ENCODE measurements at places on chromosomes 2 and 18. TPM values are rescaled to one million over a fixed set of nuclear protein-coding genes. Genes with fewer than 3 reads are reported as not detected.

DNA sequence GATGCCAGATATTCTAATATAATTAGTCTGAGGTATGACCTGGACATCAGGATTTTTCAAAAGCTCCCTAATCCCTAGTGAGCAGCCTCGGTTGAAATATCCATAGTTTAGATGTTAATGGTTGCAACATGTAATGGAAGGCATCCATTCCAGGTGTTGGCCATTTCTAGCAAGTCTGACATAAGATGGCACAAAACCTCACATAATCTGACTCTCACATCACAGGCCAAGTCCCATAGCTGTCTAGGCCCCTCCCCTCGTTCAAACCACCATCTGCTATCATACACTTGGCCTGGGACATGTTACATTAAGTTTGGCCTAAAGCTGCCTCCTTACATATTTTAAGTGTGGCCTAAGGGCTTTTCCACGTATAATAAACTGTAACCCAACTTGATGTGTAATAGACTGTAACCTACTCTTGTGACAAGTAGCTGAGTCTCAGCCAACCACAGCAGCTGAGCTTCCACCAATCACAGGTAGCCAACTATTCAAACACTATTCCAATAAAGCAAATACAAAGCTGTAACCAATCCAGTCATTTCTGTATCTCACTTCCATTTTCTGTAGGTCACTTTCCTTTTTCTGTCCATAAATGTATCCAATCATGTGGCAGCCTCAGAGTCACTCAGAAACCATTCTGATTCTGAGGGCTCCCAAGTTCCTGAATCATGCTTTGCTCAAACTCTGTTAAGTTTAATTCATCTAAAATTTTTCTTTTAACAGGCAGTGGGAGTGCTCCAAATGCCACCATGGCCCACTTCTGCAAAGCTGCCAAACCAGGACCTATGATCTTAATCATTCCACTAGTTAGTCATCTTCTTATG is 59.4 kb downstream of the ADD2 start:
- DNase-seq = no peak

GRCh38 chr18:48818329-48819254 is 132.2 kb downstream of the SMAD7 start:
- no peak for DNase-seq

GRCh38 chr2:44651974-44652373 is 289.5 kb upstream of the SIX3 start:
- DNase-seq = no peak

- no peak for DNase-seq
These were observed 2.8 kb downstream of the G6PC2 start for GRCh38 chr2:168903888-168904287.

DNA sequence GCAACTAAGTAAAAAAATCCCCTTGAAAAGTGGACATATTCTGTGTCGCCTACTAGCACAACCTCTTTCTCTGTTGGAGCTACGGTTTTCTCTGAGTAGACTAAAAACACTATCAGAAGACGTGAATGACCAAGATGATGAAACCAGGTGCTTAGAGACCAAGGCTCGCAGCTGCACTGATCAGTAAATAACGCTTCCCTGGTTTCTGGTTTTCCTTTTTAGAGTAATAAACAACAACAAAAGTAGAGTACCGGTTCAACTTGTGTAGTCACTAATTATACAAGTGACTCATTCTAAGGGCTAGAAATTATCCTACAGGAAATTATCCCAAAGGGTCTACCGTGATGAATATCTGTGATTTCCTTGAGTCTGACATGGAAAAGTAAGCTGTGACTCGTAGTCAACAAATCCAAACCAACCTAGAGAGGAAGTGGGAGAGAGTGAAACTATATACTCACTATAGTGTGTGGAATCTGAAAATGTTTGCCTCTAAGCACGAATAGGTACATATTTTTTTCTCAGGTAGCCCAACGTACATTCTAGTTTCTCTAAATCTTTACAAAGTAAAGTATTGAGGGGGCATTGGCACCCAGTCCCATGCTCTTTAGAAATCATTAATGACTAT is 17.8 kb downstream of the RASGRP3 start:
- no peak for DNase-seq

- DNase-seq = no peak
These were observed 18.5 kb downstream of the WDPCP start for GRCh38 chr2:63569740-63570139.

GRCh38 chr18:58766164-58766563 is 94.9 kb downstream of the MALT1 start:
- no peak for DNase-seq

GRCh38 chr2:181281206-181281832 is 175.9 kb upstream of the ITGA4 start:
- no peak for DNase-seq

DNA sequence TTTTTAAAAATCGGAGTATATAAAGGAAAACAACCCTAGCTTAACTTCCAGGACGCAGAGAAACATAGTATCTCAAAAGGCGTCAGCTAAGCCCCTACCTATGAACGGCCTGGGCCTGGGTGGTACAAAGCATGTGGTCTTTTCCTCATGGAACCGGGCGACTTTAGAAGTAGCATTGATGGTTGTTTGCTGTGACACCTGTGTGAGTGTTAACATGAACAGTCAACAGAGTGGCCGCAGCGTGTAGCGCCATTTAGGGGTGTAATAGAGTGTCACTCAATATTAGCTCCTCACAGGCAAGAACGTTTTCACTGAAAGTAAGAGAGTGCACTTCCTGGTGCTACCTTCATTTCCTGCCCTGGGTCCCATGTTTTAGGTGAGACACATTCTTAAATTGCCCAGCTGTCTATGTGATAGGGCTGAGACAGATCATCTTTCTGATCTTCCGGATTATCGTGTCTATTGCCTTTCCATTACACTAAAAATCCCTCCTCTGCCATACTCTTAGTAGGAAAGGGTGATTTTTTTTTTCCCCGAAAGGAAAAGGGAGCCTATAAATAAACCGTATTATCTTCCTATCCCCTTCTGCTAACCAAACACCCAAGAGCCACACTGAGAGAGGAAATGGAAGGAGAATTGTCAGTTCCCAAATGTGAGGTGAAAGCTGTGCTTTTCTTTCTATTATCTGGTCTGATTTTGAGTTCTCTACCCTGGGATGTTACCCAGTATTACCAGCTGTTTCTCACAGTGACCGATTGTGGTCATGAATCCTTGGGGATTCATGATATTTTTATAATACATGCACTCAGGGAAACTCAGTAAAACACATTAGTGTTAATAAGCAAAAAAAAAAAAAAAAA is 1.3 kb downstream of the GORASP2 start:
- peak; percentile 88 for DNase-seq

DNA sequence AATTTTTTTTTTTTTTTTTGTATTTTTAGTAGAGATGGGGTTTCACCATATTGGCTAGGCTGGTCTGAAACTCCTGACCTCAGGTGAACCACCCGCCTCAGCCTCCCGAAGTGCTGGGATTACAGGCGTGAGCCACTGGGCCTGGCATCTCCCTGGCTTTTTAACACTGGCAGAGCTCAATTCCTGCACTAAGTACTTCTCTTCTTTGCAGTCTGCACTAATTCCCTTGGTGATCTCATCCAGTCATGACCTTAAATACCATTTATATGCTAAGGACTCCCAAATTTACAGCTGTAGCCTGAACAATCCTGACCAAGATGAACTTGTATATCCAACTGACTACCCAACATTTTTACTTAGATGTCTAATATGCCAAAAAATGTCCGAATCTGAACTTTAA is 10.2 kb downstream of the PREPL start:
- DNase-seq = no peak

DNA sequence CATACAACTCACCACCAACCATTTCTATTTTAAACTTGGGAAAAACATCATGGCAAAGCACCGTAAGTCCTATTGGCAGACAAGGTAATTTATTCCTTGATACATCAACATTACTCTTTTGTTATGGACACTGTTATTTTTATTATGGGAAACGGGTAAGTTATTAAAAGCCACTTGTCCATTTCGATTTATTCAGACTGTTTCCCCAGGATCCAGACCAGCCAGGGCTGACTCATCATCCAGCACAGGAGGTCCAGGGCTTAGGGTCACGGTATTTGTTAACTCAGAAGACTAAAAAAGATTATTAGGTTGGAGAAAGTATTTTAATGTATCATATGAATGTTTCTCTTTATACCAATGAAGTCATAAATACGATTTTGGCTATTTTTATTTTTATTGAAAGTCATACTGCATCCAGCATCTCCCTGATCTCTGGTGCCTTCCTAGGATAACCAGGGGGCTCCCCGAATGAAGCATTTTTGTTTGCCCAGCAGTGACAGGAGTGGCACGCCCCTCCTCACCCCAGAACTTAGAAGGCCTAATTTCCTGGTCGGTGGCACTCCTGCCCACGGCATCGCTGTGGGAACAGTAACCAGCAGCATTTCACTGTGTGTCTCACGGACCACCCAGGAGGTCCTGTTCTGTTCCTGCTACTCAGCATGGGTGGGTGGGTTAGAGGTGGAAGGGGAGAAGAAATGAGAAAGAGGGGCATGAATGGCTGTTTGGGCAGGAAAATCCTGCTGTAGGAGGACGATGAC is 446.1 kb downstream of the EIPR1 start:
- DNase-seq = no peak

NPAS2 gene
- 9.1 TPM for total RNA-seq

CARF gene
- 3.9 TPM for total RNA-seq

Measured in activated CD4-positive, alpha-beta T cell treated with anti-CD3 and anti-CD28 coated beads, Interleukin-2, amount 10 ng/mL, durations not matched to agents 24 days and 14 days (primary cell).